ENCODE measurements at places on chromosomes 13 and 19.

GRCh38 chr19:23254141-23254910, 4.1 kb upstream of the ZNF724 start:
- no peak for DNase-seq

DNA sequence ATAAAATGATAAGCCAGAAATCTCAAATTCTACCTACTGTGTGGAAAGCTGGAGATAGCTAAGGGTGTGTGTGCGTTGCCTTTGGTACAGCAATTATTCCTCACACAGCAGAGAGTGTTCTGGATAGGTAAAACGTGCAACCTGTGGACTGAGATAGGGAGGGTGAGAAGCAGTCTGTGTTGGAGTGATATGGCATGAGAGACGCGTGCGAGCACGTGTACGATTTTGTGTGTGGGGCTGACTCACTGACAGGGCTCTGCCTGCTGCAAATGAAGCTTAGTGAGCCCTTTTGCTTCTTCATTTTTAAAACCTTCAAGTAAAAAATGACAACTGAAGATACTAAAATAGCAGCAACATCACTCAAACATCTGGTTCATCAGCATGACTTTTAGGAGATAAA, 35.7 kb upstream of the SLC10A2 start:
- DNase-seq, result no peak

DNA sequence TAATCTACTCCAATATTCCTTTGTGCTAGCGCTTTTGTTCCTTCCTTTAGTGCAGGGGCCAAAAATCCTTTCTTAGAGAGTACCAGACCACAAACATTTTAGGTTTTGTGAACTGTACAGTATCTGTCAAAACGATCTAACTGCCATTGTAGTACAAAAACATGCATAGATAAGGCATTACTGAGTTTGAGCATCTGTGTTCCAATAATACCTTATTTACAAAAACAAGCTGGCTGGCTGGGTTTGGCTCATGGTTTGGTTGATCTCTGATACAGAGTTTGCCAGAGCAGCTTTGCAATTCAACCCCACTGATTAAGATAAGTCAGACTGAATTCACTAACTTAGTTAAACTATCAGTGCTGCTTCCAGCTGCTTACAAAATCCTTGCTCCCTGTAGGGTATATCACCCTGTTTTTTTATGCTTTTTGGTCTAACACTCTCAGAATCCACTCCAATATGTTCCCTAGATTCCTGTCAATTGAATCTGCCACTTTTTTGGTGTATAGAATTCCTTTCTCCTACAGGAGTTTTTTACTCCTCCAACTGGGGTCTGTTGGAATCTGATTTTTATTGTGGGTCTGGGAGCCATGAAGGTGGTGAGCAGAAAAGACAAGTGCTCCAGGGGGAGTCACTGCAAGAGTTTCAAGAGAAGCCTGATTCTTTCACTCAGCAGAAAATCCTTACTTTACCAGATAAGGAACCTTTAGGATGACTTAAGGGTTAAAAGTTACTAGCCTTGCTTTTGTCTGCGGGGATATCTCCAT, 1399.4 kb downstream of the EFNB2 start:
- DNase-seq, result no peak

DNA sequence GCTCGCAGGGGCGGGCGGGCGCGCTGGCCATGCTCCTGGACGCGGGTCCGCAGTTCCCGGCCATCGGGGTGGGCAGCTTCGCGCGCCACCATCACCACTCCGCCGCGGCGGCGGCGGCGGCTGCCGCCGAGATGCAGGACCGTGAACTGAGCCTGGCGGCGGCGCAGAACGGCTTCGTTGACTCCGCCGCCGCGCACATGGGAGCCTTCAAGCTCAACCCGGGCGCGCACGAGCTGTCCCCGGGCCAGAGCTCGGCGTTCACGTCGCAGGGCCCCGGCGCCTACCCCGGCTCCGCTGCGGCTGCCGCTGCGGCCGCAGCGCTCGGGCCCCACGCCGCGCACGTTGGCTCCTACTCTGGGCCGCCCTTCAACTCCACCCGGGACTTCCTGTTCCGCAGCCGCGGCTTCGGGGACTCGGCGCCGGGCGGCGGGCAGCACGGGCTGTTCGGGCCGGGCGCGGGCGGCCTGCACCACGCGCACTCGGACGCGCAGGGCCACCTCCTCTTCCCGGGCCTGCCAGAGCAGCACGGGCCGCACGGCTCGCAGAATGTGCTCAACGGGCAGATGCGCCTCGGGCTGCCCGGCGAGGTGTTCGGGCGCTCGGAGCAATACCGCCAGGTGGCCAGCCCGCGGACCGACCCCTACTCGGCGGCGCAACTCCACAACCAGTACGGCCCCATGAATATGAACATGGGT, 599 bp downstream of the ZIC2 start:
- DNase-seq, result no peak

- no peak for DNase-seq
Measured at GRCh38 chr13:28538932-28539331, 44.0 kb upstream of the FLT1 start.

GRCh38 chr19:51417107-51417809, at the start of gene SIGLEC10:
Gene SIGLEC10 (minus strand): TSS chr19:51417642. CDS start chr19:51417581, 61 bp downstream.
- DNase-seq, result no peak

GRCh38 chr19:9885077-9885552, 50.0 kb downstream of the PIN1 start:
- DNase-seq, result no peak

DNA sequence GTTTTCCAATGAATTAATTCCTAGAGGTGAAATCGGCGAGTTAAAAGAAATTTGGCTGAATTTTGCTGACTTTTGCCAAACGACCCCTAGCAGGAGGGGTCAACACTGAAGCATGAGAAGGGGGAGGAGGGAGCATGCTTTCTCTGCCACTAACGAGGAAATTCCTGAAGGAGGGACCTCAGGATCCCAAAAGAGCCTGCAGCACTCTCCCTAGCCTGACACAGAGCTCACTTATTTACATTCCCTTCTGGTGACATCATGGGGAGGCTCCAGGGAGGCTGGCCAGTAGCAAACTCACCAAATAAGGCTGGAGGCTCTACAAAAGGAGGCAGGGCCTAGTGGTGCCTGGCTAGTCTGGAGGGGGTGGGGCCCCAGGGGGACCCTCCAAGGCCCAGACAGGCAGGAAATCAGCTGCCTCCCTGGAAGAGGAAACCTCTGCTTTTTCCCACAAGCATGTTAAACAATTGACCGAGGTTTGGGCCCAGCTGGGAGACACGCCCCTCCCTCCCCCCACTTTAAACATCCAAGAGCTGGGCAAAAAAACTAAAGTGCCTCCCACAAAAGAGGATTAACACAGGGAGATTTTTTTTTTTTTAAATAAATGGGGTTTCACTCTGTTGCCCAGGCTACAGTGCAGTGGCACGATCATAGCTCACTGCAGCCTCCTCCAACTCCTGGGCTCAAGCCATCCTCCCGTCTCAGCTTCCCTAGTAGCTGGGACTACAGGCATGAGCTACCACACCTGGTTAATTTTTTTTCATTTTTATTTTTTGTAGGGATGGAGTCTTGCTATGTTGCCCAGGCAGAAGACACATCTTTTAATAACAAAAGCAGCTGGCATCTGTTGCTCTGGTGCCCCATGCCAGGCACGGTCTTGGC, 2.1 kb downstream of the DAPK3 start:
- peak; percentile 51 for DNase-seq

GRCh38 chr13:73715114-73715910, 418.9 kb downstream of the KLF12 start:
- DNase-seq, result no peak

DNA sequence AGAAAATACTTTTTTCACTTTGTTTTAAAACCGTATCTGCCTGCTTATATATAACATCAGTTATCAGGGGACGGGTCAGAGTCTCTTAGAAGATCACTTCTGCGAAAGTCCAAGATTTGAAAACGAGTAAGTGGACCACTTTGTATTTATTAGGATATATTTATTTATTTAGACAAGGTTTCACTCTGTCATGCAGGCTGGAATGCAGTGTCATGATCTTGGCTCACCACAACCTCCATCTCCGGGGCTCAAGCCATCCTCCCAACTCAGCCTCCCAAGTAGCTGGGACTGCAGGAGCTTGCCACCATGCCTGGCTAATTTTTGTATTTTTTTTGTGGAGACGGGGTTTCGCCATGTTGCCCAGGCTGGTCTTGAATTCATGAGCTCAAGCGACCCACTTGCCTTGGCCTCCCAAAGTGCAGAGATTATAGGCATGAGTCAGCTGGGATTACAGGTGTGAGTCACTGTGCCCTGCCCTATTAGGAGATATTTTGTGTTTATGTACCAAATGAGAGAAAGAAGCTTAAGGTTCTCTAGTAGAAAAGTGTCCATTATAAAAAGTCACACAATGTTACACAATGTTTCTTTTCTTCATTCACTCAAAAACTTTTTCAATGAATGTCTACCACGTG, 39.5 kb downstream of the RASL11A start:
- DNase-seq, result no peak

DNA sequence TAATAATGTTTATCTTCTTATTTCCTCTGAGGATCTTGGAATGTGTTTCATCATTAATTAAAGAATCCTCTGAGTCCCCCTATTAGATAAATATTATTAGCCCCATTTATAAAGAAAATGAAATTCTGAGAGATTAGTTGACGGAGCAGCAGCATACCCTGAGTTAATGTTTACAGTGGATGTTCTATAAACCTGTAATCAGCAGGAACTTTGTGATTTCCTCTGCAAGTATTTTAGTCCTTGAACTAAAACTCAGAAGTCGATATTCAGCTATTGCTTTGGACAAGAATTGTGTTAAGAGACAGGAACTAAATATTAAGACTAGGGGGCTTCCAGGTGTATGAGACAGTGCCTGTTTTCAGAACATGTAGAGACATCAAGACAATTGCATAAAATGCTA, 243.3 kb downstream of the DCT start:
- no peak for DNase-seq

DNA sequence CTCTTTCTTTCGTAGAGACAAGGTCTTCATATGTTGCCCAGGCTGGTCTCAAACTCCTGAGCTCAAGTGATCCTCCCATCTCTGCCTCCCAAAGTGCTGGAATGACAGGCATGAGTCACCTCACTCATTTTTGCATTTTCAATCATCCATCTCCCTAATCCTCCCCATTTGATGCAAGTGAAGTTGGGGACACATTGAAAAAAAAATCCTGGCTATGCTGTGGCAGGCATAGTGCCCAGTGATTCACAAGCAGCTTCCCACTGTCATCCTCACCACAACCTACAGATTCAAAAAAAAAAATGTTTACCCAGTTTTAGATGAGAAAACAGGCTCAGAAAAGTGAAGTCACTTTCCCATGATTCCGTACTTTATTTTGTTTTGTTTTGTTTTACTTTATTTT, 44.7 kb upstream of the USP29 start:
- DNase-seq, result no peak

DNA sequence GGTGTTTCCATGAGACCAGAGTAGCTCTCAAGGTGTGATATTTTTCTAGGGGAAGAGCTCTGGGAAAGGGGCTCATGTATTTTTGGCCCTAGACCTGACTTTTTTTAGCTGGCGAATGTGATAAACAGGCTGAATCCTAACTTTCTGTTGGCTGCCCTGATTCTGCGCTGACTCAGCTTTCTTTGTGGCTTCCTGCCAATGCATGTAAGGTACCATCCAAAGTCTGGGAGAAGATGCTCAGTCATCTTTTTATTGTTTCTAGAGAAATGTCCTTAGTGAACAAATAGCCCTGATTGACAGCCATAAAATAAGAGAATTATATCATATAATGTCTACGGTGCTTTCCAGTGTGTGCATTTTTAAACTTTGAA, 113.6 kb upstream of the MBNL2 start:
- no peak for DNase-seq

DNA sequence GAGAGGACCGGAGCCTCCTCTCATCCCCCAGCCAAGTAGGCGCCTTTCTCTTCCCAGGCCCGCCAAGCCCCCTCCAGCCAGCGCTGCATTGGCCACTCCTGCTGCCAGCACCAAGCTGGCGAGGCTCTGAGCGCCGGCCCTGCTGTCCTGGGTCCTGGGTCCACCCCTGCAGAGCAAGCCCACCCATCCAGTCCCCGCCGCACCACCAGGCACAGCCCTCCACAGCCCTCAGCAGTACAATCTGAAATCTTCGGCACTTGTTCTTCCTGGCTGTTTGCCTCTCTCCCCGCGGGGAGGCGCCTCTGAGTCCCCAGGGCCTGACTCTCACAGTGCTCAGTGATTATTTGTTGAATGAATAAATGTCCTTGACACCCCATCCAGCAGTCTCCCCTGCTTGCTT, 236.4 kb upstream of the SGCG start:
- no peak for DNase-seq

- DNase-seq, result no peak
Measured at GRCh38 chr13:49629947-49630346, 1.6 kb downstream of the ARL11 start.

DNA sequence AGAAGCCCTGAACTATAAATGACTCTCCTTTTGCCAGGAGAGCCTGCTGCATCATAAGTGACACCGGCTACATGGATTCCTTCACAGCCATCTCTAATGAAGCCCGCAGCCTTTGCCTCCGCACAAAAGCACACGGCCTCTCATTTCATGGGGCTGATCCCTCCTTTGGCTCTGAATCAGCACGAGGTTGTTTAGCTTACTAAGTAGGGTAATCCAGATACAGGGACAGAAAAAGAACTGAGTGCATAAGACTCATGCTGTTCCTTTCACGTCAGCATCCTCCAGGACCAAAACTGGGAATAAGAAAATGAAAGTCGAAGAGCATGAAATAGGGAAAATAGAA, 136.3 kb downstream of the DCT start:
- no peak for DNase-seq

GRCh38 chr19:38683393-38684077, 36.1 kb downstream of the ACTN4 start:
- peak; percentile 58 for DNase-seq

GRCh38 chr13:39189778-39190177, 151.5 kb downstream of the NHLRC3 start:
- no peak for DNase-seq

GRCh38 chr13:47459512-47459911, 541.6 kb downstream of the SUCLA2 start:
- DNase-seq, result no peak

GRCh38 chr13:44331912-44332851, 41.4 kb upstream of the SERP2 start:
- peak; percentile 68 for DNase-seq

DNA sequence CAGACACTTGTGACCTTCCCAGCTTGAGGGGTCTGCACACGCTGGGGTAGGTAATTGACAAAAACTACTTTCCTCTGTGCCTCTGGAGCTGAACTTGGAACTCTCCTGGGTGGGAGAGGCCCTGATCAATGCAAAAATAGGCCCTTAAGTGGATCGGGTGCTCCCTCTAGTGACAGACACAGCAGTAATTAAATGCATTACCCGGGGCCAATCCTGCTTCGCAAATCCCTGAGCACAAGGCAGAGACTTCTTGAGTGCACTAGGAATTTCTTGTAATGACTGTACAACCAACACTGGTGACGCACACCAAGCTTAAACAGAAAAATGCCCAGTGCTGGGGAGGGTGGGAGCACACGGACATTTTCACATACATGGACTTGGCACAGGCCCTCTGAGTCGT, 10.6 kb upstream of the UBE2S start:
- peak; percentile 49 for DNase-seq
